ENCODE measurements at places on chromosomes 12 and 14.
A peak's percentile ranks its signal among the peaks of the same experiment; 100 is the strongest.

DNA sequence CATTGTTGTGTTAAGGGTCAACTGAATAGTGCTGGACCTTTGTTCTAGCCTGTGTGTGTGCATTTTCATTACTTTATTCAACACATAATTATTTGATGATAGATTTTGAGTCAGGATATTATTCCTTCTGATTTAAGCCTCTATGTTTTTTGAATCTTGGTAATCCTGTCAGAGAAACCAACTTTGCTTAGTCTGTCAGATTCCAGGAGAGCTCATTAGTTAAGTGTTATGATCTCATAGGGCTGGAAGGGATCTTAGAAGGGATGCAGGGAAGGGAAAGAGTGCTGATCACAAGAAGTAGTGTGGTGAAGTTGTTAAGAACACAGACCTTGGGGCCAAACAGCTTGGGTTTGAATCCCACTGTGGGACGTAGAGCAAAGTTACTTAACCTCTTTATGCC lies 52.9 kb downstream of the SCN8A start:
- DNase-seq = no peak

GRCh38 chr14:29282169-29282568 lies 515.6 kb downstream of the FOXG1 start:
- no peak for DNase-seq

DNA sequence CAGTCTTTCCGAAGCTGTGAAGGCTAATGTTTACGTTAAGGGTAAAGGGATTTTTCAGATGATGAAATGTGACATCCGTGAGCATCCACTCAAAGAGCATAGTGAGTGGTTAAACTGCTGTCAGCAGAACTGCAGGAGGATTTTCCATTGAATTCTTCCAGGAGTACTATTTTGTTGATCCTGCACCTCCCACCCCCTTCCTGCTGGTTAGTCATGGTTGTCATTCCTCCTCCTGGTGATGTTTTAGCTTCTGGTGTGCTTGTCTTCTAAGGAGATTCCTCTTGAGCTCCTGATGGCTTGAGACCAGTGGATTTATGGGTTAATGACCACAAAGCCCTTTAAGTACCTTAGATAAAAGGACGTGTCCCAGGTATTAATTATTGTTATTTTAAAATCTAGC lies 2.4 kb upstream of the GPRC5D start:
- DNase-seq = no peak

DNA sequence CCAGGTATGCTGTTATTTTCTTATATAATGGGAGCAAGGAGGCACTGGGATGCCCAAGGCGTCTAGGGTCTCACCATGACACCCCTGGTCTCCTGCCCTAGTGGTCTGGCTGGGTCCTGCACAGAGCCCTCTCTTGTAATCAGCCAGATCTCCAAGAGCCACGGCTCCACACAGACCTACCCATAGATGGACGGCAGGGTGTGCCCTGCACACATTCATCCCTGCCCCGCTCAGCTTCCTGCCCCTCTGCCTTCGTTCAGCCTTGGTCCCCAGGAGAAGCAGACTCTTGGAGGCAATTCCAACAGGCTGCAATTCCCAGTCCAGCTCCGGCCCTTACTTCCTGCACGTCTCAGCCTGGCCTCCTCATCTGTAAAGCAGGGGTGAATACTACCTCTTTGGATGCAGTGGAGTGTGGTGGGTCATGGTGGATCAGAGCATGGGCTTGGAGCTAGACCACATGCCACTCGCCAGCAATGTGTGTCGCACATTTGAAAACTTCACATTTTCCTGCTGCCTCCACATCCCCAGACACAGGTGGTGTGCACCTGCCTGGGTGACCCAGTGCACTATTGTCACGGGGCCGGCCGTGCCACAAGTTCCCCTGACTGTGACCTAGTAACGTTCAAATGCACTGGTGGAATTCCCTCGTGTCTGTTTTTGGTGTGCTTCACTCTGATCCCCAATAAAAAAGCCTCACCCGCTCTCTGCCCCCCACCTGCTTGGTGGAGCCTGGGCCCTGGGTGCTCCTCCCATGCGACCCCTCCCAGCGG lies 171.1 kb upstream of the PRMT8 start:
- DNase-seq = no peak

DNA sequence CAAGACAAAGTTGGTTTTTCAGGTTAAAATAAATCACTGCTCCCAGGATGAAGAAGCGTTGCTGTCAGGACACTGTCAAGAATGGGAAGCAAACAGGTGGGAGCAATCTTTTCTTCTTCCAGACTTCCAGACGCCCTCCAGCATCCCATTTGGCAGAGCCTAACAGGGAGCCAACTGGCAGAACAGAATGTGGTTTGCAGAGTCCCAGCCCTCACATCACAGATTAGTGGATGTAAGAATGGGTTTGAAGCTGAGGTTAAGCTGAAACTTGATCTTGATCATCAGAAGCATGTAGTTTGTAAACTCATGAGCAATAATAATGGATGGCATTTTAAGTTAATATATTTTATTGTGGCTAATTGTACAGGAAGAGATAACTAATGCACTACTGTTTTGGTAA lies 636.4 kb downstream of the SLC6A15 start:
- no peak for DNase-seq

DNA sequence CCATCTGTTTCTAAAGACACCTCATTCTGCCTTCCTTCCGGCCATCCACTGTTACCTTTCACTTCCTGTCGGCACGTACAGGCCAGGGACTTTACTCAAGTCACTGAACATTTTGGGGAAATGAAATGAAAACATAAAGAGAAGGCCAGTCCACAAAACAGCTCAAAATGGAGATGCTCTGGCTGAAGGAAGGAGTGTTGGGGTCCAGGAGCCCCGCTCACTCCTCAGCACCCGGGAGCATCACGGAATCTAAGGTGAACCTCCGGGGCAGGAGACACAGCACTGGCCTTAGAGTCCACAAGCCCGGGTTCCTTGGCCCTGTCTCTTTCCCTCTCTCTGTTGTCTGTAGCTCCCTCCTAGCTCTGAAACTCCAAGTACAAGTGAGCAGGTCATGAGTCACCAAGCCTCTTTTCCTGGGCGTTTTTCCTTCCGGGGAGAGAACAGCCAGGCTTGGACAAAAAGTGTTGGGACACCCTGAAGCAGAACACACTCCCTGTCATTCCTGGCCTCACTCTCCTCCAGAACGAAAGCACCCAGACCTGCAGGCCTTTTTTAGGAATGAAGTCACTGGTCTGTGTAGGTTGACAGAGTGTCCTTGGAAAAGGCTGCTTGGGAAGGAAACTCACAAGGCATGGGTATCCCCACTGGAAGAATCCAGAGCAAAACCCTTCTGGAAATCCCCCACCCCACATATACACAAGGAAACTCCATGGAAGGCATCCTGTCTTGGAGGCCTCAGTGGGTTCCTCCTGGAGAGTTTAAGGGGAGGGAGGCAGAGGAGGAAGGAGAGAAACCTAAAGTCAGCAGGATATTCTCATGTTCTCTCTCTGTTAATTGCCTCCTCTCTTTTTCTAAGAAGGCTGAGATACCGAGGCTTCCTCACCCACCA lies 245.3 kb downstream of the ZFP36L1 start:
- DNase-seq = no peak

DNA sequence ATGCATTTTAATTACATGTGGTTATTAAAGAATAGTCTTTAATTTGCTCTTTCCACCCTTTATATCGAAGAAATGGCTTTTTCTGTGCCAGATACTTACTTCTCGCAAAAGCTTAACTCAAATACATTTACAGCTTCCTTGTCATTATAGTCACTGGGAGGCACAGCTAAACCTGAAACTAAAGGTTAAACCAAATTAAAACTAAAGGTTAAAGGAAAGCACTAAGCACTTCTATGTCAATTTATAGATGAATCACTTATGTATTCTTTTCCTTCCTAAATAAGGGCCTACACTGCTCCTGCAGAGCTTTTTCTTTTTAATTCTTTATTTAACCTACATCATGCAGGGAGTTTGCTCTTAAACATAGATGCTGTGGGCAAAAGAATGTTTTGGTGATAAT lies 9.1 kb downstream of the C14orf93 start:
- DNase-seq = no peak

GRCh38 chr12:132711080-132711843 lies 620 bp downstream of the PGAM5 start:
- no peak for DNase-seq

- no peak for DNase-seq
These were observed 108.9 kb downstream of the PTCSC3 start for GRCh38 chr14:36067428-36068187.

DNA sequence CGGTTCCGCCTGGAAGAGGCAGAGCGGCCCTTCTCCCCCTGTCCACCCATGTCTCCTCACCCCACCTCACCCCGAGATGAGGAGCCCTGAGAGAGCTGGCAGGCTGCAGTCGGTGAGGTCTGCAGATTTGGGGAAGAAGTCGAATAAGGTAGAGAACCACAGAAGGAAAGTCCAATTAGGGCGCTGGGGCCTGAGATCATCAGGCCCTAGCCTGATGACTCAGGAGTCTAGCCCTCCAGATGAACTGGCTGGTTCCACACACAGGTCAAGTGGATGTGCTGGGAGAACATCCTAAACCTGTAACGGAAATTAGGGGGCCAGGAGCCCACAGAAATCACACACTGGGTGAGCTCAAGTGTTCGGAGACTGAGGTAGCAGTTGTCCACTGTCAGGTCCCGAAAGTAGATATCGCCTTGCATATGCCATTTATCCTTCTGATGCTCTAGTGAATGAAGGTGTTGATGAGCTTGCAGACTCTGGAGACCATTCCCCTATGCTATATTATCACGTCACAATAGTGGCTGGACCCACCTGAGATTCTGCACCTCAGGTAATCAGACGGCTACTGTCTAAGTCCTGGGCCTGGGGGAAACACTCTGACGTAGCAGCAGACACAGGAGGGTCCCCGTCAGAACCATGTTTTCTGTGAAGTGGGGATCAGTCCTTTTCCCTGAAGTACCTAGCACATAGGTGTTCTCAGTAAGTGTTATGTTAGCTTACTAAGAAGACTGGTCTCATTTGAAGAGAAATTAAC lies 886 bp upstream of the METTL17 start:
- DNase-seq = peak; percentile 14
